AG09319 (cell line): ENCODE measurements at places on chromosomes 12 and 14.

DNA sequence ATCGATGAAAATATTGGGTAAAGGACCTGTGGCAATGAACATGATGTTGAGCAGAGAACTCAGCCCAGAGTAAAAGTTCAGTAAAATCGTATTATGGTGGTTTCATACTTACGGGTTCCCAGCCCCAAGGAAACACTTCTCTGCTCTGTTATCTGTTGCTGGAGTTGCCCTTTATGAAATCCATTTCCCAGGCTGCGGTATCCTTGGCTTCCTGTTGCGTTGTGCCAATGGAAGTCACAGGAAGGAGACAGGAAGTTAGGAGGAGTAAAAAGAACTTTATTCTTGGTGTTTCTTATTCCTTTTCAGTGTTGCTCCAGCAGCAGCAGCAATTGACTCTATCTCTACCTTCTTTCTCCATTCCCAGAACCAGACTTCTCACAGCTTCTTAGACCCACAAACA lies 965.2 kb downstream of the VRK1 start:
- no peak for DNase-seq

DNA sequence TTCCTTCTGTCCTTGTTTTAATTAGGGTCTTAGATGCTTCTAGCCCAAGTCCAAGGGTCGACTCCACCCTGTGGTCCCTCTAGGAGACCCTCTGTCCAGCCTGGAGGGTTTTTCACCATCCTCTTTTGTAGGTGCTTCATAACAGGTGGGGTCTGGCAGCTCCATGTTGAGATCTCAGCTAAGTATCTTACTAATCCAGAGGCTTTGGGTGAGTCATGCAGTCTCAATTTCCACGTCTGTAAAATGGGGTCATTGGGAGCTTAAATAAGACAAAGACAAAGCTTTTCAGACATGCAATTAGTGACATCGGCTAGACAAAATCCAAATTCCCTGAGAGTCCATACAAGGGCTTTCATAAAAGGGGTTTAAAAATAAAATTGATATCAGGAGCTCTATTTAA lies 3.2 kb downstream of the HSPB8 start:
- DNase-seq, result no peak

GRCh38 chr14:55951341-55952206 lies 166.6 kb upstream of the PELI2 start:
- no peak for DNase-seq

GRCh38 chr12:89278169-89278568 lies 74.1 kb downstream of the DUSP6 start:
- no peak for DNase-seq

- no peak for DNase-seq
Measured at GRCh38 chr14:91893007-91893406, 25.7 kb upstream of the TC2N start.

DNA sequence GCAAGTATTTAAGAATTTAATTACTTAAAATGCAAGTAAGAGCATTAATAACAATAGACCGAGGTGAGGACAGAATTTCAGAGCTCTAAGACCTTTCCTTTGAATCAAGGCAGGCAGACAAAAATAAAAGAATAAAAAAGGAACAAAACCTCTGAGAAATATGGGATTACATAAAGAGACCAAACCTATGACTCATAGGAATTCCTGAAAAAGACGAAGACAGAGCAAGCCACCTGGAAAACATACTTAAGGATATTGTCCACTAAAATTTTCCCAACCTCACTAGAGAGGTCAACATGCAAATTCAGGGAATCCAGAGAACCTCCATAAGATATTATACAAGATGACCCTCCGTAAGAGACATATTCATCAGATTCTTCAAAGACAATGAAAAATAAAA lies 325.1 kb downstream of the AEBP2 start:
- DNase-seq, result no peak

DNA sequence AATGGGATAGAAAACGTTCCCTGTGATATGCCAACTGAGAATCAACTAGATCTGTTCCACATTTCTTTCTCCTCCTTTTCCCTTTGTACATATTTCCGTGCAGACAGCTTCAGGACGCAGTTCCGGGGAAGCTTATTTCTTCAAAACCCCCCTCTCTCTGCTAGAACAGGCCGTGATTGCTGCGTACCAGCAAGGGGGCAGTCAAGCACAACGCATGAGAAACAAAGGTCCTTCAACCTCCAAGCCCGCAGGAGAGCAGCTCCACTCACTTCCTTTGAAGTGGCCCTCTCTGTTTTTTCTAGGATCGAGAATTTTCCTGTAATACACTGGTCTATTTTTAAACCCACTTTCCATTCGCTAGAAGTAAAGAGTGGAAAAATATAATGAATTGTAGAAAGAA lies 80.8 kb downstream of the ZNF664 start:
- DNase-seq, result peak; percentile 30

DNA sequence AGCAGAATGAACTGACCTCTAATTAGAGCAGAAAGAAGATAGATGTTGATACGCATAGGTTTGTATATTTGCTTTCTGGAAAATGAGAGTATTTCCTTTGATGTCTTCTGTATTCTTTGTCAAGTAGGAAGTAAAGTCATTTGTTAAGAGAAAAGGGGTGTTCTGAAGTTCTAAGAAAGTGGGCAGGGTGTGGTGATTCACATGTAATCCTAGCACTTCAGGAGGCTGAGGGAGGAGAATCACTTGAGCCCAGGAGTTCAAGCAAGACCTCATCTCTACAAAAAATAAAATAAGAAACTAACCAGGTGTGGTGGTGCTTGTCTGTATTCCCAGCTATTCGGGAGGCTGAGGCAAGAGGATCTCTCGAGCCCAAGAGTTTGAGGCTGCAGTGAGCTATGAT lies 2.8 kb downstream of the RHNO1 start:
- DNase-seq, result no peak

- no peak for DNase-seq
Measured at GRCh38 chr12:109573914-109574244, 285 bp downstream of the MVK start.

GRCh38 chr12:132324841-132325732 lies 4.3 kb downstream of the GALNT9 start:
- DNase-seq, result no peak

DNA sequence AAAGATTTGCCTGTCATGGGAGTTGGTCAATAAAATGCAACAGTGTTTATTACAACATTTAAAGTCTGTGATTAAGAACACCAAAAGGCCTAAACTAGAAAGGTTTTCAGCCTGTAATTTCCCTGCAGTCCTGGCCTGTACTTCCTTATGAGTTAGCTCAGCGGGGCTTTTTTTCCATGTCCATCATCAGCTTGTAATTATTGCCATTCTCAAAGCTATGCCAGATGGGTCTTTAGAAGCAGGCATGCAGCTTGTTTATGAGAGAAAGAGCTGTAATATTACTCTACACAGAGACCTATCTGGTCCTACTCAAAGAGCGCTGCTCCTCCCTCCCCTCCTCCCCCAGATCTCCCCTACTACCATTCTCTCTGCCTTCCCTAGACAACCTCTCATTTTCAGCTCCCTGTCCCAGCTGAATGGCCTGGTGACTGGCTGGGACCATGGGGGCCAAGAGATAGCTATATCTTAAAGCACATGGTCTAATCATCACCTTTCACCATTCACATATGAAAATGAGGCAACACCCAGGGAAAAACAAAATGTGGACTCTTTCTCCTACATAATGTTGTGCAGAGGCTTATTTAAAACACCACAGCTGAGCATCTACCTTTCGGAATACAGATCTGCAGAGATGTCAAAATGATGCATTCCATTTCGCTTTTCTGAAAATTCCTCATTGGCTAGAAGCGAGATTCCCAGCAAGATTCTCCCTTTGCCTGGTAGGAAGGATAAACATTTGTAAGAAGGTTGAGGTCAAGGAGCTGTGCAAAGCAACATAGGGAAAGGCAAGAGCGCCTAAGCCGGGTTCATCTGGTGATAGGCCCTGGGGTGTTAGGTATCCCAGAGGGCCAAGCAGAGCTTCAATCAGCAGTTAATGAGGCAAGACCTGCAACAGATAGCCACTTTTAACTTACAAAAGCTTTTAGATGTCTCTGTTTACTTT lies 209.7 kb upstream of the CDKN3 start:
- no peak for DNase-seq

DNA sequence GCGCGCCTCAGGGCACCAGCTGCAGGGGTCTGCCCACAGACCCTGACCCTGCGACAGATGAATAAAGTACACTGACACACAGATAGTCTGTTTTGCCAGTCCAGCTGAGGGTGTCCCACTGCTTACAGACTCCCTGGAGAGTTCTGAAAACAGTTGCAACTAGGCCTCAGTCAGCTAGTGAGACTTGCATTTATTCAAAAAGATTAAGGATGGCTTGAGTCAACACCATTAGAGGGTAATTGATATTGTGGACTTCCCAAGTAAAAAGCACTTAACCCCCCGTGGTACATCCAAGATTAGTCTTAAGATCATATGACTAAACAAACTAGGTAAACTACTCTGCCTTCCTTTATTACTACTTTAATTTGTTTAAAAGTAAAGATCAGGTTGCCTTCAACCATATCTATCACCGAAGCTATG lies 11.1 kb upstream of the PSEN1 start:
- DNase-seq, result no peak

DNA sequence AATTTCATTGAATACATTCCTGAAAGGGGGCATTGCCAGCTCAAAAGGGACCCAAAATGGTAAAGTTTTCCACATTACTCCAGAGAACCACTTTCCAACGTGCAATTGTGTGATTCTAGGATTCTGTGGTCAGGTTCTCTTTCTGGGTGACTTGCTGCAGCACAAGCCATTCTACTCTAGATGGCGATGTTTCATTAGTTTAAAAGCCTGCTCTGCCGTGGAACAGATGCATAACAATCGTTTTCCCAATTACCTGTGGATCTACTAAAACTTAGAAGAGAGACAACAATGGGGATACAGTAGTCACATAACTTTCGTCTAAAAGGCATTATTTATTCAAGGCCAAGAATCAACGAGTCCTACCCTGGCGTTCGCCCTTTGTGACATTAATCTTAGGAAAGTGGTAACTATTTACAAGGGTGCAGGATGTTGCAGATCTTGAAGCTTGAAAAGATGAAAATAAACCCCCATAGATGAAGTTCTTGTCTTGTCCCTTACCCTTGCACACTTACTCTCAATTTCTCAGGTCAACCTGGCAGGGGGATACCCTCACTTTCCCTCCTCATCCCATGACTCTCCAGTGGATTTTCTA lies 400.9 kb downstream of the SNAPC1 start:
- DNase-seq, result peak; percentile 5

- DNase-seq, result no peak
Measured at GRCh38 chr12:86729739-86730138, 473.5 kb upstream of the MGAT4C start.

DNA sequence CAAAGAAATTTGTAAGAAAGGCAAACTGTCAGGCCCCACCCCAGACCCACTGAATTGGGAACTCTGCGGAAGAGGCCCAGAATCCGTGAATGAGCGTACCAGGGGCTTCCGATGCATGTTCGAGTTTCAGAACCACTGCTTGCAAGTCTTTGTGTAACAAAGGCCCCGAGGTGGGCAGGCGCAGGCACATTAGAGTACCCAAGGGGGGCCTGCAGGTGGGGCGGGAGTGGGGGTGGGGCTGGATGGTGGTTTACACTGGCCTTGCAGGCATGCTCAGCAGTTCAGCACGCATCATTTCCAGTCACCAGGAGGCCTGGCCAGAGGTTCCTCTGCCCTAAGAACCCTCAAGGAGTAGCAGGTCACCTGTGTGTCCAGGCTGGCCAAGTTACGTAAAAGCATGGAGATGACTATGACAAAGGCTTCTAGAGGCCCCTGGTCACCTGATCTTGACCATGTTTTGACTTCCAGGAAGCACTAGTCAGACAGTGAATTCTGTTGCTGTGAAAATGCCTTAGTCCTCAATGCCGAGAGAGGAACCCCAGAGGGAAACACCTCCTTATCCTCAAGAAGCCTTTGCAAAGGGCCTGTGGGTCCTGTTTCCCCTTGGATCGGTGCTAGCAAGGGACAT lies 33.2 kb upstream of the IRF2BPL start:
- DNase-seq, result no peak

GRCh38 chr14:45838597-45838996 lies 585.6 kb upstream of the MIS18BP1 start:
- DNase-seq, result no peak

GRCh38 chr12:29782285-29782870 lies 1.4 kb downstream of the TMTC1 start:
- peak; percentile 56 for DNase-seq

DNA sequence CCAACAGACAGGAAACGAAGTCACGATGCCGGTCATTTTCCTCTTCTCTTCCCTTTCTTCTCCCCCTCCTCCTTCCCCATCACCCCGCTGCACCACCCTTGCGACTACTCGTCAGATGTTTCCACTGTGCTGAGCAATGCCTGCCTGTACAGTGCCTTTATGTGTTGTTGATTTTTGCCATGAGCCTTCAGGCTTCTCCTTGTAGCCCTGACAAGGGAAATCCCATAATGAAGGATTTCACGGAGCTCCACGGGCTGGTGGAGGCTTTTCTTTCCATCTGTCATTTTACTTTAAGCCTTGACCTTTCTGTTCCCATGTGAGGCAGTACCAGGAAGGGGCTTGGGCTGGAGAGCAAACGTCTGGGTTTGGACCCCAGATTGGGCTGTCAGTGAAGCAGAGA lies 28.7 kb upstream of the CCND2 start:
- no peak for DNase-seq

DNA sequence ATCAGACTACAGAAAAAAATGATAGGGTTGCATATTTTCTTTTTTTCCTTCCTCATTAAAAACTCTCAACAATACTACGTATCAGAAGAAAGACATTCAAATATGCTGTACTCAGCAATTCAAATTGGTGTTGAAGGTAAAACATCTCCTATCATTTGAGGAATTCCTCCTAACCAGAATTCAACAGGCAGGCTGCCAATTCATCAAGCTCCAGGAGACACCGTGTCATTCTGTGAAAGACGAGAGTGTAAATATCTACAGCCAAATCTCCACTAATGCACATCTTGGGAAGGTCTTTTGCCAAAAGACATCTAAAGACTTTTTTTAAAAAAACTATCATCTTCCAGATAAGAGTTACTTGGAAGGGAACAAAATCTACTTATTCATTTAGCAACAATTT lies 26.6 kb downstream of the NT5DC3 start:
- no peak for DNase-seq

DNA sequence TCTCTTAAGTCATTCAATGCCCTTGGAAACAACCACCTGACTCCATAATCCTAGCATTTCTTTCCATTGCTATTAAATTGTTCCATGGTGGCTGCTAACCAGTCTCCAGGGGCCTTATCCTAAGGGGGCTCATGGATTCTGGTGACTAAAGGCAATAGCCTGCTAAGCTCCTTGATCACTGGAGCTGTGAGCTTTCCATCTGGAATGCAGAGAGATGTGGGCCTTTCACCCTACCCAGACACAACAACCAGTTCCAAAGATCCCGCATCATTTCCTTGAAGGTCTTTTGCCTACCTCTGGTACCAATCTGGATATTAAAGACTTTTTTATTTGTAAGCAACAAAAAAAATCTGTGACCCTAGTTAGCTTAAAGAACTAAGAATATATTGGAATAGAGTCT lies 32.9 kb downstream of the NDUFA12 start:
- no peak for DNase-seq

GRCh38 chr12:101356794-101357193 lies 50.8 kb downstream of the ARL1 start:
- no peak for DNase-seq
